Stimulated activated CD4-positive, alpha-beta T cell treated with anti-CD3 and anti-CD28 coated beads, Interleukin-12 subunit alpha, Interleukin-12 subunit beta, amount 100 ng/mL, for 4 hours (primary cell): ENCODE measurements at places on chromosomes 1 and 21.
A peak's percentile ranks its signal among the peaks of the same experiment; 100 is the strongest.

DNA sequence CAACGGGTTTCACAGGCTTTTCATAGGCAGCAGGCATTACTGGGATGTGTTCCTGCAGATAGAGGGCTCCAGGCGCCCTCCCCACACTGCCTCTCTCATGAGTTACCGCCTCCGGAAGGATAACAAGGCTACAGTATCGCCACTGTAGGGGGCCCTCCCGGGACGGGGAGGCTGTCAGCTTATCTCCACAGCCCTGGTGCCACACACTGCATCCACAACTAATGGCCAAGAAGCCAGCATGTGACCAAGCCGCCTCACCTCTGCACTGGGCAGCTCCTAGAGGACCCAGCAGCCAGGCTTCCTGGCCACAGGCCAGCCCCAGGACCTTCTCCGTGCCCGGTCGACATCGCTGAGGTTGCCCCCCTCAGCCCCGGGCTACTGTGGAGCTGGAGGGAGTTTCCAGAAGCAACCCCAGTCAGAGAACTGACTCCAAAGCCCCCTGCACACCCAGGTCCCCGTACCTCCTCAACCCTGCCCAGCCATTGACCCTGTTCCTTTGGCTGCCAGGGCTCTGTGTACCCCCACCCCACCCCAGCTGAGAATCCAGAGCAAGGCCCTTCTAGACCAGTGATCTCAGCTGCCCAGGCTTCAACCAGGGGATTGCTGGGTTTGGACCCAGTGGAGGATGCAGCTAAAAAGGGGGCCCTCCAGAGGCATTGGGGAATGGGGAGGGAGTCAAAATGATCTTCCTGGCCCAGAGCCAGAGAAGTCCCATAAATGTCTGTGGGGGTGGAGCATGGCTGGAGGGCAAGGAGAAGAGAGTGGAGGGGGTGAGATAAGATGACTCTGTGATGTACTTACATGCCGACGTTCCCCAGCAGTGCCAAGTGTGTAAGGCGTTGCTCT lies 45.0 kb downstream of the NEK2 start:
- DNase-seq: no peak

DNA sequence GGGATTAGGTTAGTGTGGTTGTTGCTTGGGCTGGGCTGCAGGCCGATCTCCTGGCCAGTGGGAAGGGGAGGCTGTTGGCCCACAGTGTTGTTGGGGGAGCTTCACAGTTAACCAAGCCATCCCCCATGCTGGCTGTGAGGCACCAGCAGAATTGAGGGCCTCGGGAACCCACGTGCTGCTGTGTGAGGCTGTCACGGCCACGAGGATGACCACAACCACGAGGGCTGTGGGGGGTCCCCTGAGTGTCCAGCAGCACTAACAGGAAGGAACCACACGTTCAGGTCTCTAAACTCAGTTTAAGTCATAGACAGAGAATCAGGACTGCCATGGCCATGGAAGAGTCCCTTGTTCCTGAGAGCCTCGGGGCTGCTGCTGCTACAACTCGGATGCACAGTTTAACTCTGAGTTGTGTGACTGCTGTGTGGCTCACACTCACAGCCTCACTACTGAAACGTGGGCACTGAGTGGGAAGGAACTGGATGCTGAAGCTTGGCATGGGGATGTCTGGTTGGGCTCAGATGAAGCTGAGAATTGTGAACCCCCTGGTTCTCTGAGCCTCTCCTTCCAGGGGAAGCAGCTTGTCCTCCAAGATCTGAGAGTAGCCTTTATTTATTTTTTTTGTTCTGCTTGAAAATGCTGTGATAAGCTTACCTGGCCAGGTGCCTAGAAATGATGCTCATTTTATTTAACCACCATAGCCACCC lies 4.8 kb upstream of the MMEL1 start:
- no peak for DNase-seq

DNA sequence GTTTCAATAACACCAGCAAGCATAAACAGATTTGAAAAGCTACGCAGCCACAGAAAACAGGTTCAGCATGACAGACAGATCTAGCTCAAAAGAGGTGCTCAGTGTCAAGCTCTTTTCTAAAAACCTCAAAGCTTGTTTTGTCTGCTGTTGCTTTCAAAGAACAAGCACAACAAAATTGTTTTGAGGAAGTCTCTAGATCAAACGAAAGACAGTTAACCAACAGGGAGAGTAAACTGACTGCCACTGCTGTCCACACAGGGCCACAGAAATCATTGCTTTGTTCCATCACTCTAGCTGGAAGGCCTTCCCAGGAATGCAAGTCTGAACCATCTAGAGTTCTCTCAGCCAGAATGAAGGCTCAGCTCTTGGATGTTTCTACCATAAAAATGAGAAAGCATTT lies 12.8 kb downstream of the APP start:
- DNase-seq: no peak

DNA sequence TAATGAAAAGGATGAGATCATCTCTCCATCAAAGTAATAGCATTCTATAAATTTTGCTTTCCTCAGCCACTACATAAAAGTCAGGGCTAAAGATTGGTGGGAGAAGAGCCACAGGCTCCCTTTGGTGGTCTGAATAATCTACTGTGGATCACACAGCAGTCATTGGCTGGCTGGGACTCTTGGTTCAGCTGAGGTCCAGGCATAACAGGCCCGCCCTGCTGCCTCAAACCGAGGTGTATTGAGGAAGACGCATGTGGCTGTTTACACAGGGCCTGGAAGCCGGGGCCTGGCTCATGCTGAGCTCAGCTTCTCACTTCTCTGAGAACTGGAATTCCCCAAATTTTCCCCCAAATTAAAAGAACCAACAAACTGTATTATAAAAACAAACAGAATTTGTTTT lies 139.2 kb downstream of the PTPRC start:
- no peak for DNase-seq

GRCh38 chr1:114457675-114458236 lies 53.2 kb downstream of the TRIM33 start:
- no peak for DNase-seq

DNA sequence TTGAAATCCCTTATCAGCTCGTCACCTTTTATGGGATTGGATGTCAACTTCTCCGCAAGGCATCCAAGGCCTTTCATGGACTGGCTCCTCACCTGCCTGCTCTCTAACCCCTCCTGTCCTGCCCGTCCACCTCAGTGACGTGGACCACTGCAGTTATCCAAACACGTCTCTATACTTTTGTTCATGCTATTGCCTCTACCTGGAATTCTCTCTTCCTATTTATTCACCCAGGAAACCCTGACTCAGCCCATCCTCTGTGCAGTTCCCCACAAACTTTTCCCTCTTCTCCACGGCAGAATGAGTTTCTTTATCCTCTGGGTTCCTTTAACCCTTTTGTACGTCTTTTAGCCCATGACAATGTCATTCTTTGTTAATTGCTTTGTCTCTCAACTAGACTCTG lies 5.1 kb upstream of the UTP25 start:
- DNase-seq: no peak

DNA sequence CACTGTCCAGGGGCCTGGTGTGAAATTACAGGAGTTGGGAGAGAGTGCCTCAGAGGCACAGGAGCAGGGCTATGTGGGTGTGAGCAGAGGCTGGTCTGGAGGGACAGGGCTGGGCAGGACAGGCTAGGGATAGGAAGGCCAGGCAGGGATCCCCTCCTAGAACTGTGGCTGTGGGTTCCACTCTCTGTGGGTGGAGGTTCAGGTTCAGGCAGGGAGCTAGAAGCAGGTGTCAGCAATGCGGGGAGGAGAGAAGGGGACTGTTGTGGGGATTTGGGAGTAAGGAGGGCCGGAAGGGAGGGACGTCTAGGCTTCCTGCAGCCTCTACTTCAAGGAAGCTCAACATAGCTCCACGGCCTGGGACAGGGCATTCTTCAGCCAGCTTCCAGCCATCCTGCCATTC lies 8.3 kb upstream of the GPR61 start:
- DNase-seq: no peak

DNA sequence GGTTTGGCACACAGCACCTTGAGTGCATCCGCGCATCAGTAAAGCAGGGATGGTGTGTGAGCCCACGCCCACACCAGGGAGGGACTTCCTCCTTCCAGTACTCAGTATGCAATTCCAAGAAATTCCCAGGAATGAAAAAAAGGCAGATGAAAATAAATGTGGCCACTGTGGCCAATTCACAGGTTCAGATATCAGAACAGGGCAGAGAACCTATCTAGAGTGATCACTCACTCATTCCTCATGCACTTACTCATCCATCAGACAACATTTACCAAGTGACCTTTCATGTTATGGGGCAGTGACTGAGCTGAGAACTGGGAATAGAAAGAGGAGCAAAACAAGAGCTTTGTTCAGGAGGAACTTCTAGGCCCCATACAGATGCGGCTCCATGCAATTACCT lies 113.7 kb downstream of the ZSCAN20 start:
- DNase-seq: no peak

DNA sequence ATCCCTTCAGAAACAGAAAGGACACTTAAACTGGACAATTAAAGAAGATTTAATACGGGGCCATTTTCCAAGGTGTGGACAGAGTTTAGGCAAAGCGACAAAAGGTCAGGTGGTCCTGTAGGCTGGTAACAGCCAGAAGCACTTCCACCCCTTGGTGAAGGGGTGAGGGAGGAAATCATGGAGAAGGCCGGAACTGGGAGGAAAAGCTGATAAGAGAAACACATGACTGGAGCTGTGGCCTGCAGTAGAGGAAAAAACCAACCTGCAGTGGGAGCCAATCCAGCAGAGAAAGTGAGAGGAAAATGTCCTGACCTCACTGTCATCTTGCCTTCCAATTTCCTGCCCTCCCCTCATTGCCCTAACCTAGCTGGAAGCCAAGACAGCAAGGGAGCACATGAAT lies 249.8 kb downstream of the LMO4 start:
- DNase-seq: no peak

GRCh38 chr1:2951856-2952255 lies 69.4 kb upstream of the ACTRT2 start:
- no peak for DNase-seq

GRCh38 chr1:225470211-225471108 lies 42.6 kb upstream of the LBR start:
- DNase-seq: no peak

DNA sequence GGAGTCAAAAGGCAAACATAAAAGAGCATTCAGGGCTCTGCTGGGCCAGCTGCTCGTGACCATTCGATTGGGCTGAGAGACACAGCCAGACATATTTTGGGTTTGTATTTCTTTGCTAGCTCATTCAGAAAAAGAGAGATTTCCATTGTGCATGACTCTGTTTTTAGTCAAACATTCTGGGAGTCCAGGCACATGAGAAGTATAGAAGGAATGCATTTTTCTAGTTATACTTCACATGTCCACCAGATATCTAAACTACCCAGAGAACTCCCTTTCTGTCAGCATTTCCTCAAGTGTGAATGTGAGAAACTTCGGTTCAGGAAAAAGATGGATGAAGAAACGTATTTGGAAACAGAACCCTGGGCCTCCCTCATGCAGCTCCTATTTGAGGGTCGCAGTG lies 6.3 kb upstream of the KCNE1 start:
- no peak for DNase-seq

- DNase-seq: peak; percentile 44
Observed at GRCh38 chr1:53294567-53294966, 33.3 kb downstream of the LRP8 start.

- DNase-seq: no peak
Observed at GRCh38 chr1:231861541-231862481, 235.2 kb downstream of the DISC1 start.

GRCh38 chr1:245008761-245009160 lies 144.4 kb upstream of the HNRNPU start:
- DNase-seq: no peak

GRCh38 chr1:78437941-78438340 lies 52.8 kb upstream of the PTGFR start:
- DNase-seq: no peak

DNA sequence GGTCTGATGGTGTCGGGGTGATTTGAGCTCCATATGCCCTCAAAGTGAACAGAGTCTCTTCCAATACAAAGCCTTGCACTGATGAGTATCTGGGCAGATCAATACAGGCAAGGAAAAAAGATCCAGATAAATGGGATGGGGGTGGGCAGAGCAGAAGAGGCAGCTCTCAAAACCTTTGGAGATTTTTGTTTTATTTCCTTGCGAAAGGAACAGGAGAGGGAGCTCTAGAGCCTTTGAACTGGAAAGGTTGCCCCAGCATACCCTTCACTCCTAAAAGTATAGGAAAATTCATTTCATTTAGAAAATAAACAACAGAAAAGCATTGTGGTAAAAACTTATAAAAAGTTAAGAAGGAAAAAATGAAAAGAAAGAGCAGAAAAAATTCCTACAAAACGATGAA lies 31.4 kb upstream of the OLIG2 start:
- DNase-seq: no peak

GRCh38 chr1:159943908-159944622 lies 1.3 kb downstream of the IGSF9 start:
- no peak for DNase-seq

DNA sequence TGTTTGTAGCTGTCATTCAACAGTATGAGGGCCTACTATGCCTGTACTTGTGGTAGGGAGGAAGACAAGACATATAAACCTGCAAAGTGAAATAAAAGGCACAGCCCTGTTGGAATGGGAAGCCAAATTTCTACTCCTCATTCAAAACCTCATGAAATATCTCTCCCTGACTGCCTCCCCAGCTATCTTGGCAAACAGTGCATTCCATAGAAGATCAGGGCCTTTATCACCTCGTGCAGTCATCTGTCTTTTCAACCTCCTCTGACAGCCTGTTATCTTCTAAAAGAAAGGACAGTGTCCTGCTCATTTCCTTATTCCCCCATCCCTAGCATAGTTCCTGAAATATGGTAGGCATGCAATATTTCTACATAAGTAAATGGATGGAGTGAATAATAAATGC lies 71.0 kb downstream of the SH3GLB1 start:
- no peak for DNase-seq

DNA sequence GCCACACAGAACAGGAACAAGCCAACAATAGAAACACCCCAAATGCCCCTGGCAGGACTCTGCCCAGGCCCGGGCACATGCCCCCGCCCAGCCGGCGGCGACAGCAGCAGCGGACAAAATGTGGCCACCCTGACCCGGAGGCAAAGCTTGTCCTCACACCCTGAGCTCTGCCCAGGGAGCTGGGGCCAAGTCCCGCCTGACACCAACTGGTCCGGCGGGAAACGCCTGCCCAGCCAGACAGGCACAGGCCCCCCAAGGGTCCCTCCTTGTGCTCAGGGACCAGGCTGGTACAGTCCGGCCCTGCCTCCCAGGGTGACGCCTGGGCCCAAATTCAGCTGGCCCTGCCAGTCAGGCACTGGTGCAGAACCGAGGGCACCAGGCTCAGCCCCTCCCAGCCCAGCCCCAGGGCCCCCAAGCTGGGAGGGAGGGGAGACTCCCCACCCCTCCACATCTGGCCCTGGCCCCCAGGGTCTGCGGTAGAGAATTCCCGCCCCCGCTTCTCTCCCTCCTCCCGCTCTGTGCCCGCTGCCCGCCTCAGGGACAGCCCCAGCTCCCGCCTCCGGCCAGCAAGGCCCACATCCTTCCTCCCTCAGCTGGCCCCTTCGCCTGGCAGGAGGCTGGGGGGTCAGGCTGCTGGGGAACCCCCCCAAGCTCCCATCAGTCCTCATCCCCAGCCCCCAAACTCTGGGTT lies 2.0 kb downstream of the AHDC1 start:
- no peak for DNase-seq
